ENCODE measurements at places on chromosomes 12 and 14.

DNA sequence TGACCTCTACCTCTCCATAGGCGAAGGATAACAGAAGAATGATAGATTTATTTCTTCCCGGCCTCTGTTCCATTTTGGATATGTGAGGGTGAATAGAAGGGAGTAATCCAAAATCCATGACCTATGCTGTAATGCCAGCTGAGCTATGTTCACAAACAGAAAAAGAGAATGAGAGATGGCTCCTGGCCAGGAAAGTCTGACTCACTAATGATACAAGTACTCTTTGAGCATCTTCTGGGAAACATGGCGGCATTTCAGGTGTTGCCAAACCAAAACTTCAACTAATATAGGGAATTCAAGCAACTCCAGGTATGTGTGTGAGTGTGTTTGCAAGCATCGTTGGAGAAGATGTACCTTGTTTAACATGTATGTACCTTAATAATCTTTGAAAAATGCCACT is 55.1 kb downstream of the MED13L start:
- DNase-seq, result peak; percentile 69

- DNase-seq, result no peak
These were observed 1.2 kb downstream of the FLRT2 start for GRCh38 chr14:85531141-85531586.

- no peak for DNase-seq
These were observed 28.5 kb upstream of the C14orf180 start for GRCh38 chr14:104550861-104551728.

DNA sequence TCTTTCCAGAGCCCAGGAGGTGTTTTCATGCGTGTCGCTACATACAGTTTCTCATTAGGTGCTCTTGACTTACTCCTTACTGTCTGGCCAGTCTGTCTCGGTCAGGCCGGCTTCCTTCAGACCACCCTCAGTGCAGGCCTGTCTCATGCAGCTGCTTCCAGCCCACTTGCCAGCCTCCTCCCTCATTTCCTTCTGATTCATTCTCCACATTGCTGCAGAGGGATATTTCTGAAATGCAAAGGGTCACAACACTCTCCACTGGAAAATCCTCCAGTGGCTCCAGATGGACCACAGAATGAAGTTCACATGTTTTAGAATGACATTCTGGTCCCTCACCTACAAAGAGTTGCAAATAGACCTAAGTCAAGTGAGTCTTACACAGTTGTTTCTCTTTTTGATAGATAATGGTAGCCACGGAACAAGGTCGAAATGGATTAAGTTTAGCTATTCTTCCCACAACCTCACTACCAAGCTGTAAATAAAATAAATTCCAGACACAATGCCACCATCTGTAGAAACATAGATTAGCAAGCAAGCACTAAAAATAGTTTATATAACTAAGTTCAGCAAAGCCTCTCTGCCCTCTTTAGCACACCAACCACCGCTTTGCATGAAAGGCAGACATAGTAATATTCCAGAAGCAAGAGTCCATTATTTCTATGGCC is 146.9 kb downstream of the ESR2 start:
- no peak for DNase-seq

- no peak for DNase-seq
These were observed 315.3 kb downstream of the MED13L start for GRCh38 chr12:115962216-115962615.

All from hematopoietic multipotent progenitor cell treated with erythropoietin and hydrocortisone succinate and interleukin-3 and kit ligand, for 15 days (in vitro differentiated cells).